CD4-positive, alpha-beta T cell treated with Interleukin-21 for 1 hour (primary cell): ENCODE measurements at places on chromosomes 11 and 22.
A peak's percentile ranks its signal among the peaks of the same experiment; 100 is the strongest.

DNA sequence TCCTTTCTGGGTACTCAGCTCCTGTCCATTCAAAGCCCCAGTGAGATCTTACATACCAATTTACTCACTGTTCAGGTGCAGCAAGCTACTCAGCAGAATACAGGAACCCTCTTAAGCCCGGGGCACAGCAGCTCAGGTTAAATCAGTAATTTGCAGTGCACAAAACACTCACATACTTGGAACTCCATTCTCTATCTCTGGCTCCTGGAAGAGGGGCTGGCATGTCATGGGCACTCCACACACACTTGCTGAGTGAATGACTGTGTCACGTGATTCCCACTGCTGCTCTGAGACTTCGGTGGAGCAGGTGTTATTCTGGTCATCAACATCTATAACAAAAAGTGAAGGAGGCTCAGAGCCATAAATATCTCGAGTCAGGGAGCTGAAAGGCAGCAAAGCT lies 157.3 kb upstream of the BDNF start:
- DNase-seq = no peak

DNA sequence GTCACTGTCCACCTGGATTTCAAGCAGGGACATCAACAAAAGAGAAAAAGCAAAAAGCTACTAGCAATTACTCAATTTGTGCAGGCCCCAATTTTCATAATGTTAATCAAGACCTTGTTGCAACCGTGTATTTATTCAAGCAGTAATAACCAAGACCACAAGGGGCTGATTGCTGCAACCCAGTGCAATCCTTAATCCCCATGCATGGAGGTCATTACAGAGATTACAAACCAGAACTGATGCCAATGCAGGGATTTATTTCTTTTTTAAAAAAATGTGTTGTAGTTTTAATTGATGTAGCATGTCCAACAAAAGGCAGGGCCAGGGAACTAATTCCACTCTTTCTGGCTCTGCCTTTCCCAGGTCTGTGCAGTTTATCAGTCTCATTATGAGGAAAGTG lies 18.4 kb downstream of the TECTA start:
- DNase-seq = no peak

DNA sequence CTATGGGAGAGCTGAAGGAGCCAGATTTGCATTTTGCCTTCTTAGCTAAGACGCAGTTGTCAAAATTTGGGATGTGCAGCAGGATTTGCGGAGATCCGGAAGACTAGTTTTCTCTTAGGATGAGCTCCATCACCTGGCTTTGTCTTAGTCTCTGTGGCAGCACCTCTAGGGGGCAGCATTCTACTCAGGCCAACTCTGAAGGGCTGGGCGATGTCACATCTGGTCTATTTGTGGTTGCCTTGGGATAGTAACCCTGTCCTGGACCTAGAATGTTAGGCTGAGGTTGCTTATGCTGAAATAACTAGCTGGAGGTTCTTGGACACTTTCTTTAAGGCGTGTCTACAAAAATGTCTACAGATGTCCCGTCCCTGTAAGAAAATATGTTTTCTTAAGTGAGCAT lies 116.2 kb downstream of the FAT3 start:
- DNase-seq = no peak

- peak; percentile 13 for DNase-seq
Observed at GRCh38 chr11:69337211-69337721, 43.3 kb downstream of the MYEOV start.

DNA sequence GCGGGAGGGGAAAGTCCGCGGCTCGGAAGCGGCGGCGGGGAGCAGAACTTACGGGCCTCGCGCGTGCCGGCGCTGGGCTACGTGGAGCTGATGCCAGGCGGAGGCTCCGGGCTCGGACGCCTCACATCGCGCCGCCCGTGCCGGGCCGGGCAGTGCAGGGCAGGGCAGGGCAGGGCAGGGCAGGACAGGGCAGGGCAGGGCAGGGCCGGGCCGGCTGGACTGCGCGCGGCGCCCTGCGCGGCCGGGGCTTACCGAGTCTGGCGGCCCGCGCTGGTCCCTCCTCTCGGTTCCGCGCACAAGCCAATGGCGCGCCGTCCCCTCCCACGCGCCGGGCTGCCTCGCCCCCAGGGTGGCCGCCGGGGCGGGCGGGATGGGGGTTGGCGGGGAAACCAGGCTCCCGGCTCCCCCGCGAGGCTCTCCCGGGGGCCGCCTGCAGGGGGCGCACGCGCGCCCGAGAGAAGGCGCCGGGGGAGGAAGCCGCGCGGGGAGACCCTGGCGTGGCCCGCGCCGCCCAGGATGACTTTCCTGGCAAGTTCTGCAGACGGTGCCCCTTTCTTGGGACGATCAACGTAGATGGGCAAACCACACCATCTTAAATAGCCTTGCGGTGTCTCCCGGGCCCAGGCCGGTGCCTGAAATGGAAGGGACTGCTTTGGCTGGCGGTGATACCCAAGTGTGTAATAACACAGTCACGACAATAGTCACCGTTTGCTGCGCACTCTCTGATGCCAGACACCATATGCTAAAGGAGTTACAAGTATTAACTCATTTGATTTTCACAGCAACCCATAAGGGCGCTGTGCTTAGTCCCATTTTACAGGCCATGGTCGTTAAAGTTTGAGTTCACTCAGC lies at the start of gene TP53I11:
Gene TP53I11 (minus strand): TSS at position 259 of the 852 bp plus-strand sequence. CDS start 12,548 bp downstream, outside the sequence.
- DNase-seq = peak; percentile 73

GRCh38 chr11:113668255-113668654 lies 37.9 kb downstream of the TMPRSS5 start:
- DNase-seq = no peak

DNA sequence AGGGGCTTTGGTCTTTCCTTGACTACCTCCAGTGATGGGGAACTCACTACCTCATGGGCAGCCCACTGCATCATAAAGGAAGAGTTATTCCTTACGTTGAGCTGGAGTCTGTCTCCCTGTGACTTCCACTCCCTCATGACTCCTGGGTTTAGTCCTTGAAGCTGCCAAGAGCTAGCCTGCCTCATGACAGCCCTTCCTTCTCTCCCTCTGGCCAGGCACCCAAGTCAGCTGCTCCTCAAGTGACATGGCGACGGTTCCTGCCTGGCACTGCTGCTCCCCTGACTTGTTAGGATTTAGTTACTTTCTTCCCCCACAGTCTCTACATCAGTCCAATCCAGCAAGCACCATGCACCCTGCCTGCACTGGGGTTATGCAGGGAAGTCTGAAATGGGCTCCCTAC lies 196.1 kb upstream of the TBCEL start:
- no peak for DNase-seq

- no peak for DNase-seq
Observed at GRCh38 chr11:122104341-122104740, 11.7 kb downstream of the BLID start.

DNA sequence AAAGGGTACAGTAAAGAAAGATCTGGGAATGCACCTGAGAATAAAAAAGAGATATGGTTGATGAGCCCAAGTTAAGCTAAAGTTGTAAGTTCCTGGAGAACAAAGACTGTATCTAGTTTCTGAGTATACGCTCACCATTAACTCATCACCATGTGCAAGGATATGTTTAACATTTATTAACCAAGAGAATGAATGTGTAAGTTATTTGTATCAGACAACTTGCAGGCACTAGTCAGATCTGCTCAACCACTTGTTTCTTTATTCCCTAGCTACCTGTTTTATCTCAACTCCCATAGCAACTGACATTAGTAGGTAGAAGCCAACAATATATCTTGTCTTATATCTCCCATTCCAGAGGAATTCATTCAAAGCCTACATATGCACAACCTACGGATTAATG lies 74.9 kb upstream of the KCNA4 start:
- no peak for DNase-seq

- no peak for DNase-seq
Observed at GRCh38 chr11:22554221-22554620, 71.4 kb downstream of the FANCF start.

- no peak for DNase-seq
Observed at GRCh38 chr11:1222491-1223345, at the start of gene MUC5B. MUC5B (plus strand) TSS chr11:1223066; CDS start chr11:1223124, 58 bp downstream.

DNA sequence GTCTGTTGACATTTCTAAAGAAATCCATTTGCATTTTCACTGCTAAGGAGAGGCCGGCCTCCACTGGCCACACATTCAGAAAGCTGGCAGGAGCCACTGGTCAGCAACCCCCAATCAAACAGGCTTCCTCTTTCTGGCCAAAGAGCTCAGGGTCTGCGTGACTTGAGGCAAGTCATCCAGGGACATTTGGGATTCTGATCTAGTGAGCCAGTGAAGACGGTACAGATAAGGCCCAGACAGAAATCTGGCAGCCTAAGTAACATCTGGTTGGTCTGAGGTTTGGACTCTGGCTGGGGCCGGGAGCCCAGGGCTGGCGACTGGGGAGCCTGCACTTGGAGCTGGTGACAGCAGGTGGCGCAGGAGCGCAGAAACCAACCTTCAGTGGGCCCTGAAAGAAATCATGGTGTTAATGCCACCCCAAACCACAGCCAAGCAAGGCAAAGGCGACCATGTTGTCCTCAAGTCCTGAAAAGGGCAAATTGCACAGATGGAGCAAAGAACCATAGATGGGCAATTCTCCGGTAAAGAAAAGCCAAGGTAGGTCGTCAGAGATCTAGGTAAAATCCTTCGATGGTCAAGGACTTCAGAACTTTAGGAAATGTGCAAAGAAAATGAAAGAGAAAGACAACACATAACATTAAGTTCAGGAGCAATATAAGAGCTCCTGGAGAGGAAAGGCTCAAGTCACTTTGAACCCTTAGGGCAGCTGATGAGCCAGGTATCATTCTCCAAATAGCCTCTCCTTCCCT lies 99.4 kb upstream of the BLID start:
- DNase-seq = no peak

GRCh38 chr11:33383075-33383919 lies 126.1 kb downstream of the HIPK3 start:
- DNase-seq = no peak

DNA sequence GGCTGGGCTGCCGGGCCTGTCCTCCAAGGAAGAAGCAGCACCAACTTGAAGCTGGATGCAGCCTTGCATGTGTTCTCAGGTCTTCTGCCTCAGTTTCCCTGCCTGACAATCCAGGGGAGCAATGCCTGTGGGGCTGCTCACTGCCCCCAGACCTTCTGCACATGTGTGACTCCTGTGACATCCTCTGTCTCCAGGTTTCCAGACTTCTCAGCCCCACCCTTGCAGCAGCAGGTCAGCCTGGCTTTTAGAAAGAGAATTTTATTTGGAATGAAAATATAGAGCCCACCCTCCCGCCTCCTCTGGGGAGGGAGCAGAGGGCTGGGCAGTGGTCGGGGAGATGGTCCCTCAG lies 301 bp upstream of the PTPRCAP start:
- DNase-seq = no peak

DNA sequence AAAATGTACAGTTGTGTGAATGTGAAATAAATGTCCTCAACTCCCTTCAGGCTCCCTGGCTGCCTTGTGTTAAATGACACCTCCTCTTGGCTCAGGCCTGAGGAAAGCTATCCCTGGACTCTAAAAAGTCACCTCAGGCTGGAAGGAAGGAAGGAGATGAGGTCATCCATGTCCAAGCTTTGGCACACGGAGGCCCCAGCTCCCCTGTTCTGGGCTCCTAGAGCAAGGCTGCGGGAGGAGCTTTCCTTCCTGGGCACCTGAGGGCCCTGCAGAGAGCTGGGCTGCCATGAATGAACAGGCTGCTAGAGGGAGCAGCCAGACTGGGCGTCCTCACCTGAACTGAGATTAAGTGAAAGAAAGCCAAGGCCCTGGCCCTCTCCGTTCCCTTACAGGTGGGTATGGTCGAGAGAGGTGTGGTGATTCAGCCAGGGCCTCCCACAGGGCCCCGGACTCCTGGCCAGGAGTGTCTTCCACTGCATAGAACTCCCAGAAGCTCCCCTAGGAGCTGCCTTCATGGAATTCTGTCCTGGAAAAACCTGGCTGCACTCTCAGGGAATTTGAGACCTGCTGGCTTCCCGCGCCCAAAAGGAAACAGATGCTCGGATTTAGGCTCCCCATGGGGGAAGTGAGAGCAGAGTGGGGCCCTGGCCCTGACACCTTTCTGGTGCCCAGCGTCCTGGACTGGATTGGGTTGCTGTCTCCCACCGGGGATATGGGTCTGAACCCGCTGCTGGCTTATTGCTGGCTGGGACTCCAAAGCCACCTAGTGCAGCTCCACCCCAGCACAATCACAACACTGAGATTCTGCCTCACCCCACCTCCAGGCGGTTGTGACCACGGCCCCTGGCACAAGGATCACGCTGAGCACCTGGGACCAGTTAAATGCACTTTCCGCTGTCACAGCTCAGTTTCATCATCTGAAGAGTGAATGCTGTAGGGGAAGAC lies 22.2 kb downstream of the MYBPC3 start:
- DNase-seq = no peak

DNA sequence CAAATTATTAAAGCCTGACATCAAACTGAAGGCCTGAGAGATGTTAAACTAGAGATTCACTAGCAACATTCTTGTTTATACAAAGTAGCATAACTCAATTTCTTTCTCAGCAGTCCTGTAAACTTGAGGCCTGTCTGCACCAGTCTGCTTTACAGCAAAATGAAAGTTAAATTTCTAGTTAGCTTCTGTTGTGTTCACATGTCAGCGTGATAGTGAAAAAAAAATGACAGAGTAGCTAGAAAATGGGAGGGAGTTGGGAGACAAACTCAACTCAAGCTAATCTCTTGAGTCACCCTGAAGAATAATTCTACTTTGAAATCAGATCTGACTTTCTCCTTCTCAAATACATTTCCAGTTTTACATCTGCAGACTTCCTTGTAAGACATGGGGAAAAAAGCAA lies 6.5 kb downstream of the RBFOX2 start:
- no peak for DNase-seq

- no peak for DNase-seq
Observed at GRCh38 chr11:117380676-117381075, 53.0 kb downstream of the CEP164 start.

- no peak for DNase-seq
Observed at GRCh38 chr11:115391598-115391997, 112.6 kb downstream of the CADM1 start.

GRCh38 chr11:72962084-72962483 lies 147.9 kb downstream of the ATG16L2 start:
- DNase-seq = no peak

GRCh38 chr11:11706028-11706427 lies 84.2 kb upstream of the GALNT18 start:
- no peak for DNase-seq

GRCh38 chr11:111990381-111990780 lies 34.8 kb upstream of the DLAT start:
- DNase-seq = no peak

DNA sequence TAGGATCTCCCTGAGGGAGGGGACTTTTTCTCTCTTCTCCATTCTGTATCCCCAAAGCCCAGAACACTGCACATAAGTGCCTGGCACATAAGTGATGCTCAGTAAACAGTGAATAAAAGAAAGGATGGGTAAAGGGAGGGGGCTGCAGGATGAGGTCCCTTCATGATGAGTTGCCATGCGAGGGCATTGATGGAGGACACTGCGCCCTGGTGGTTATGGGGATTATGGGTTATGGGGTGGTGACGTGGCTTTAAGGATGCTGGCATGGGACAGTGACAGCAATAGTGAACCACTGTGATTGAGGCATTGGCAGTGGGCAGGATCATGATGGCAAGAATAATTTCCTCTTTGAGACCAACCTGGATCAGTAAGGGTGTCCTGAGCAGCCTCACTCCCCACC lies 43.9 kb upstream of the LRRC32 start:
- no peak for DNase-seq

- DNase-seq = no peak
Observed at GRCh38 chr11:119100994-119101758, 477 bp downstream of the DPAGT1 start.

- DNase-seq = no peak
Observed at GRCh38 chr11:20025332-20025840, 134.9 kb downstream of the DBX1 start.
